ENCODE measurements at places on chromosomes 3 and 15.

DNA sequence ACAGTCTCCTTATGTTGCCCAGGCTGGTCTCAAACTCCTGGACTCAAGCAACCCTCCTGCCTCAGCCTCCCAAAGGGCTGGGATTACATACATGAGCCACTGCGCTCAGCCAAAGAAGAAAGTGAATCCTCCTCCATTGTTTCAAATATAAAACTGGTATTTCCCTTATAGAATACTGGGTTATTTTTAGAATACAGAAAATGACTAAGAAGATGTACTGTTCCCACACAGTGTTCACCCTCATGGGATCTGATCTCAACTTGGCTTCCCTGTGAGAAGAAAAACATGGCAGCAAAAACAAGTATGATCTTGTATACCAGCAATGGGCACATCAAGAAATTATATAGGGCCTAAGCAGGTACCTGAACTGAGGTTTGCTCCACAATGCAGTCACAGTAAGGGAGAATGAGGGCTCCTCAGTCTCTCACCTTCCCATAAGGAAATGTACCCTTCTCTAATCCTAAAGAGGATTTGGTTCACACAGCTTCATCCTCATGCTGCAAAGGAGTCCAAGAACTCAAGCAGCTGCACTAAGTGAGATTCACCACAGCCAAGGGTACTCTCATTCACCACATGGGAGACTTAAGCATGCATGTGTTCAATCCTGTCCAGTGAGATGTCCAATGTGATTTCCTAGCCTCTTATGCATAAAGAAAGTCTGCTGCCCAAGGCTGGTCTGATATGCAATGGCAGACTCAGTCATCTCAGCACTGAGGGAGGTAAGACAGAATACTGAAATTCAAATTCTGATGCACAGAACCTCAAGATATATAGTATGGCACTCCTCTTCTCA, 25.8 kb downstream of the USP4 start:
- no peak for DNase-seq

DNA sequence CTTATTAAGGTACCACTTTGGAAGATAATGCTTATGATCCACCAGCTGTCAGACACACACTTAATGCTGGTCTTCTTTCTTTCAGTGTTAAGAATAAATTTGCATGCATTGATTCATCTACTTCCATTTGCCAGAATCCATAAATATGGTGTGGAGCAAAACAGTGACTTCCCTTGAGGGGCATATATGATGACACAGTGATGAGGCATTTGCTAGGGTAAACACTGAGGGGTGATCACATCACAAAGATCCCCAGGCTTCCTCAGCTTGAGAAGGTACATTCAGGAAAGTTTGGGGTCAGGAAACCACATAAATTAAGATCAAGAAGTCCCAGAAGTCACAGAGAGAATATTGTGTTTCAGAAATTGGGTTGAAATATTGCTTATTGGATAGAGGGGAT, 9.9 kb upstream of the ZBED2 start:
- DNase-seq = no peak

DNA sequence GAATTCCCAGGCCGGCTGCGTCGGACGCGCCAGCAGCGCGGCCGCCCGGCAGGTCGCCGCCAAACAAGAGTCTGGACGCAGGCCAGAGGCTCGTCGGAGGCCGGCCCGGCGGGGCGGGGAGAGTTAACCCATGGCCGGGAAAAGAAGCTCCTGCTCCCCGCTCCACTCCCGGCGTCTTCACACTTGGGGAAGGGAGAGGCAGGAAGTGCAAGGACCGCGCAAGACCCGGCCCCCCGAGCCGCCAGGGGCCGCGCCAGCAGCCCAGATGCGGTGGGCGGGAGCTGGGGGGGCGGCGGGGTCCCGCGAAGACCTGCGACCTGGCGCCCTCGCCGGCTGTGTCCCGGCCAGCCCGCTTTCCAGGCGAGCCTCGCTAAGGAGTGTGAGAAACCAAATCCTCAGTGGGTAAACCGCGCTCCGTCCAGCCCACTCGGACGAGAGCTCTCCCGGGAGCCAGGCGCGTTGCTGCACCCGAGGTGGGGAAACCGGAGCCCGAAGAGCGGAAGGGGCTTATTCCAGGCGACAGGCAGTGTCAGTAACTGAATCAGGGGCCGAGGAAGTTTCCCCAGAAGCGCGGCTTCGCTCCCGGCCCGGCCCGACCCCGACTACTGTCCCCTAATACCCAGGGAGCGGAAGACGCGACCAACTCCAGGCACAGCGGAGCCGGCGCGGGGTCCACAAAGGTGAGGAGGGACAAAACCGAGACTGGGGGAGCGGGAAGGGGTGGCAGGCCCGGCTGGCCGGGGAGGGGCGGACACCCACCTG, 721 bp downstream of the ADAMTS7 start:
- DNase-seq = peak; percentile 32

GRCh38 chr15:40239693-40240618, 1.1 kb downstream of the PAK6 start:
- DNase-seq = peak; percentile 27

DNA sequence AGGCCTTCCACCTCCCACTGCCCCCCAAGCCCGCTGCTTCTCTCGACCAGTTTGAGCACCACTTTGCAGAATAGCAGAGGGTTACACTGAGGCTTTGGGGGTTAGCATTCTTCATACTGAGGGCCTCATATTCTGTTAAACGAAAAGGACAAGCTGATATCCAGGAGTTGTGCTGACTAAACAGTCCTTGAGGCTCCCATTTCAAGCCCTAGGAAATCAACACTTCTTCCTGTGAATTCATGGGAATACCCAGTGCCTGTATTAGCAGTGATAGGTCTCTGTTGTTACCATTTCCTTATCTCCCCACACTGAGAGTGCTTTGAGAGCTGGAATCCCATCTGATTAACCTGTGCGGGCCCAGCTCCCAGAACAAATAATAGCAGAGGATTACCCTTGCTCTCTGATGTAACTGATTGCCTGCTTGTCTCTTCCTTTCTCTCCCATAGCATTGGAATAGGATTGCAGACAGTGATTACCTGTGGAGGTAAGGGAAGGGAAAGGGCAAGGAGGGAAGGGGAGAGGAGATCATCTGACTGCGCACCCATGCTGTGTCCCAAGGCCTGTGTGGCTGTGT, 930 bp downstream of the FBXW12 start:
- no peak for DNase-seq
